ENCODE measurements at places on chromosomes 13 and 19.
A peak's percentile ranks its signal among the peaks of the same experiment; 100 is the strongest.

- no peak for DNase-seq
These were observed 61.5 kb downstream of the COL4A1 start for GRCh38 chr13:110245416-110245899.

- no peak for DNase-seq
These were observed 561.8 kb downstream of the GPC6 start for GRCh38 chr13:93788456-93788855.

DNA sequence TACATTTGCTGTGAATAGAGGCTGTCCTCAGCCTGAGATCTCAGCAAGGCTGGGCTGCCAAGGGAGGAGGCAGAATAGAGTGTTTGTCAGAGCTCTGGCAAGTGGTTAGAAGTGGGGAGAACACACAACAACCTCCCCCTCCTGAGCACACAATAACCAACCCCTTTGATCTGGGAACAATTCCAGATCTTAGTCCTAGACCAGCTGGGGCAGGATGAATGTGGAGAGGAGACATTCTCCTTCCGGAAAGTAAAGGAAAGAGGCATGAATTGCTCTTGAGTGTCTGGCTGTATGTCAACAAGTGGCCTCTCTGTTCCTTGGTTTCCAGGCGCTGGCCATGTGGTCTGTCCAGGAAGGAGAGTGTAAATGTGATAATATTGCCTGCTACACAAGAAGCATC lies 114.9 kb upstream of the TMTC4 start:
- no peak for DNase-seq

DNA sequence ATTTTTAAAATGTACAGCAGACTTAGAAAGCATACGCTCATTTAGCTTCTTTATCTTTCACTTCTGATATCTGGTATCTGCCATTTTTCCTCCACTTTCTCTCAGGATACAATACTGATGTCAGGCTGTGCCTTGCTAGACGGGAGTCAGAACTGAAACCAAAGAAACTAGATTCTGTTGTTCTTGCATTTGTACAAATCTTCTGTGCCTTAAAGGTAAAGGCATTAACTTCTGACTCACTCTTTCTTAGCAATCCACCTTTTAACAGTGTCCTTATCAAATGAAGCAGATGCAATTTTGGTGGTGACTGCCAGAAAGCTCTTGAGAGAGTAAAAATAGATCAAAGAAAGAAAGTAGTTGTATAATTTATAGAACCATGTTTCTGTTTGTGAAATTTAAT lies 370.4 kb downstream of the PCDH20 start:
- no peak for DNase-seq

GRCh38 chr13:83819156-83819555 lies 63.1 kb downstream of the SLITRK1 start:
- no peak for DNase-seq

DNA sequence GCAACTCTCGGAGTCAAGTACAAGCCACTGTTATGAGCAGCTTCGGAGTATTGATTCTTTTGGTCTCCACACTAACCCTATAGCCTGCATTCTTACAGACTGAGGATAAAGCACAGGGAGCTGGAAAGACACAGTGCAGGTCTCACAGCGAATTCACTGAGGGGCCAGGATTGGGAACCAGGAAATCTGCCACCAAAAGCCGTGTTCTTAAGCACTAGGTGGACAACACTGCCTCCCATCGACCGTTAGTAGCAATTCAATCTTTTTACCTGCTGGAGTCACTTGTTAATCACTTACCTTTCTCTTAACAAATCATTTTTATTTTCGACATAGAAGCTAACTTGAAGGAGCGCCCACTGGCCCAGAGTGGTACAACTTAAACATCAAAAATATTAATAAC lies 6.3 kb downstream of the PMIS2 start:
- DNase-seq: peak; percentile 47

- no peak for DNase-seq
These were observed 36.4 kb downstream of the TEX26 start for GRCh38 chr13:30968846-30969245.

DNA sequence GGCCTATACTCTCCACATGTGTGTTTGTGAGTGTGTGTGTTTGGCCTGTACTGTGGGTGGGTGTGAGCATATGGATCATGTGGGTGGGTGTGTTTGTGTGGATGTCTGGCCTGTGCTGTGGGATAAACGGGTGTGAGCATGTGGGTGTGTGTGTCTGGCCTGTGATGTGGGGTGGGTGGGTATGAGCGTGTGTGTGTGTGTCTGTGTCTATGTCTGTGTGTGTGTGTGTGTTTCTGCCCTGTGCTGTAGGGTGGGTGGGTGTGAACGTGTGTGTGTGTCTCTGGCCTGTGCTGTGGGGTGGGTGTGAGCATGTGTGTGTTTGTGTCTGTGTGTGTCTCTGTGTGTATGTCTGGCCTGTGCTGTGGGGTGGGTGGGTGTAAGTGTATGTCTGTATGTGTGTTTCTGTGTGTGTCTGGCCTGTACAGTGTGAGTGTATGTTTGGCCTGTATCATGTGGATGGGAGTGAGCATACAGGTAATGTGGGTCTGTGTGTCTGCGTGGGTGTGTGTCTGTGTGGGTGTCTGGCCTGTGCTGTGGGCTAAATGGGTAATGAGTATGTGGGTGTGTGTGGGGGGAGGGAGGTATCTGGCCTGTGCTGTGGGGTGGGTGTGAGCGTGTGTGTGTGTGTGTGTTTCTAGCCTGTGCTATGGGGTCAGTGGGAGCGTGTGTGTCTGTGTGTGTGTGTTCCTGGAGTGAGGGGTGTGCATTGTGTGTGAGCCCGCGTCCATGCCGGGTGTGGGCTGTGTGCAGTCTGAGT lies 20.8 kb upstream of the KCTD15 start:
- DNase-seq: no peak
